ENCODE measurements at places on chromosomes 4 and X.

DNA sequence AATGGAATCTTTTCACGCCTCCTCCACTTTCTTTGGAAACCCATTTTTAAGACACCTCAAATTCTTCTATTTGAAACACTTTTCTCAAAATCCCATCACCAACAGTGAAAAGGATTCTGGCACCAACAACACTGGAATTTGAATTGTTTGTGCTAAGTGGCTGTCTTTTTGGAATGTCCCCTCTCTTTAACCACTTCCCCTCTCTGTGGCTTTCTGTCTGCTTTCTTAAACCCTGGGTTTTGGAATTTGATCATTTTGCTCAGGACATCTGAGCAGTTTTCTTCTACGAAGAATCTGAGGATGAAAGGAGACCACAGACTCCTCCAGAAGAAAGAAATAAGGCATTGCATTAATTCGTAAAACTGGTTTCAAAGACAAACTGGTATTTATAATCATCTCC lies 89.0 kb downstream of the MXRA5 start:
- no peak for DNase-seq

DNA sequence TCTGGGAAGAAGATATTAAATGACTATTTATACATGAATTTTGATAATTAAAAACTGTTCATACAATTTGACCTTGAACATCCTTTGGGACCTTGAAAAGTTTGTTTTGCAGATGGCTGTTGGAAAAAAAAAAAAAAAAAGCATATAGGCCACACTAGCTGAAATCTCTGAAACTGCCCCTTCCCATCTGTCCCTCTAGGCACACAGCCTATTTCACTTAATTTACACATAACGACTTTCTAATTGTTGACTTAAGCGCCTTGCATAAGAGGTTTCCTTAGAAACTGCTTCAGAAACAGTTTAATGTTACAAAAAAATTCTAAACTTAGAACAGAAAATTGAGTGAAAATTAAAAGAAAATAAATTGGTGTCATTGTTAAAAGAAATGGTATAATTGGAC lies 131.0 kb downstream of the COX18 start:
- no peak for DNase-seq

DNA sequence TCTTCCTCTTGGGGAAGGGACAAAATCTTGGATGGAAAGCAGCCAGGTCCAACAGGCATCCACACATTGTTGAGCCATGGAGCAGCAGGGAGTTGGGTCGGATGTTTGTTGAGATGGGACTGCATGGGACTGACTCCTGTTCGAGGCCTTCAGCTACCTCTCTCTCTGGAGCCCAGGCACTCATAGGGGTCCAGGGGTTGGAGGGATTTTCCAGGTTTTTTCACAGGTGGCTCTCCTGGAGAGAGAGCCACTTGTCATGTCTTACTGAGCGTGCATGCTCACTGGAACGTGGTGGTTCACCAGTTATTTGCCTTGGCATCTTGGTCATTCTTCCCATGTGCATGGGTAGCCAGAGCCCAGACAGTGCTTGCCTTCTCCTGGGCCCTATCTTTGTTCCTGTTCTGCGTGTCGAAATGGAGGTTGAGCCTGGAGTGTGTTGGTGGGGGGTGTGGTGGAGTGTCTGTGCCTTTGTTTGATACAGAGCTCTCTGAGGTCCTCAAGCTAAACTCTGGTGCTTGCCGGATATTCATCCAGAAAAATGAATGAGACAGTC lies 60.6 kb downstream of the NBDY start:
- no peak for DNase-seq

- no peak for DNase-seq
These were observed 176.7 kb downstream of the SHROOM3 start for GRCh38 chr4:76611616-76612207.

GRCh38 chrX:133475521-133475920 lies 60.2 kb upstream of the GPC4 start:
- no peak for DNase-seq

- no peak for DNase-seq
These were observed 101.7 kb downstream of the CPZ start for GRCh38 chr4:8694226-8694625.

- DNase-seq, result no peak
These were observed 761.0 kb downstream of the IL1RAPL1 start for GRCh38 chrX:29348288-29348687.

- DNase-seq, result no peak
These were observed 840.8 kb upstream of the HTR2C start for GRCh38 chrX:113743069-113743468.

DNA sequence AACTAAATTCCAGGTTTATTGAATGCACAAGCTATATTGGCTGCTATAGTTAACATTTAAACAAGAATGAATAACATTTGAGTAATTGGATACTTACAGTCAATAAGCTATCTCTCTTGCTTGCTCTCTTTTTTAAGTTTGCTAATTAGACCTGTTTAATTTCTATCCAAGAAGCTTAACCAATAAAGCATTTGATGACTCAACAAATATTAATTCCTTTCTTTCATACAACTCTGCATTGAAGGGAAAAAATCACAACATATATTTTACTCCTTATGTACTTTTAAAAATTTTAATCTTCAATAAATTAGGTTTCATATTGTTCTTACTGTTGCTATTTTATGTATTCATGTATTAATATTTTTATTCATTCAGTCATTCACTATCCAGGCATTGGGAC lies 1552.6 kb upstream of the ADGRL3 start:
- DNase-seq, result no peak

DNA sequence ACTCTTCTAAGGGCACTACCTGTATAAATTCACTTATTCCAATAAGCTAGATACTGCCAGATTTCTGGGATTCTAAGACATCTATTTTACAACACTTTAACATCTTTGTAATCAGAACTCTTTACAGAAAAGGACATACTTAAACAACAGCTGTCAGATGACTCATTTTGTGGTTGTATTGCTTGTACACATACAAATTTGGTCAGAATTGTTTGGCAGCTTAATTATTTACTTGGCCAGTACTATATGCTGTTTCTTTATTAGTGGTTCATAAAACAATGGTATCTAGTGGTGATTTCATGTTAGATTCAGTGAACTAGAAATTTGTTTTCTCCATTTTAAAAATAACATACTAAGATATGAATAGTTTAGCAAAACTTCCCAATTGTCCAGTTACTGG lies 27.2 kb downstream of the PALLD start:
- no peak for DNase-seq

DNA sequence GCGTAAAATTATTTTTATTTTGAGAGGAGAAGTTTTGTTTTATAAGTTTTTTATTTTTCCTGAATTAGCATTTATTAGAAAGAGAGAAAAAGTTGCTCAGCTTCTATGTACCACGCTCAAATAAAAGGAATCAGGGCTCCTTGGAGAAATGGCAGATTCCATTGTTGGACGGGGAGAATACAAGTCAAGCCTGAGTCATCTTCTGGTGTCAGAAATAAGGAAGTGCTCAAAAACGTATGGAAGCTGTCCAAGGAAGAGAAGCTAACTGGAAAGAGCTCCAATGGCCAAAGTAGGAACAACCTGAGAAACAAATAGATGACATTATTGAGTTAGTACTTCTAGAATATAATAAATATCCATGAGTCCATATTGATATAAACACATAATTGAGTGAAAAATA lies 89.3 kb upstream of the NEIL3 start:
- DNase-seq, result no peak

- DNase-seq, result no peak
These were observed 820.2 kb downstream of the TRIML1 start for GRCh38 chr4:188959424-188959823.

GRCh38 chr4:168836490-168836889 lies 173.6 kb downstream of the CBR4 start:
- DNase-seq, result no peak

DNA sequence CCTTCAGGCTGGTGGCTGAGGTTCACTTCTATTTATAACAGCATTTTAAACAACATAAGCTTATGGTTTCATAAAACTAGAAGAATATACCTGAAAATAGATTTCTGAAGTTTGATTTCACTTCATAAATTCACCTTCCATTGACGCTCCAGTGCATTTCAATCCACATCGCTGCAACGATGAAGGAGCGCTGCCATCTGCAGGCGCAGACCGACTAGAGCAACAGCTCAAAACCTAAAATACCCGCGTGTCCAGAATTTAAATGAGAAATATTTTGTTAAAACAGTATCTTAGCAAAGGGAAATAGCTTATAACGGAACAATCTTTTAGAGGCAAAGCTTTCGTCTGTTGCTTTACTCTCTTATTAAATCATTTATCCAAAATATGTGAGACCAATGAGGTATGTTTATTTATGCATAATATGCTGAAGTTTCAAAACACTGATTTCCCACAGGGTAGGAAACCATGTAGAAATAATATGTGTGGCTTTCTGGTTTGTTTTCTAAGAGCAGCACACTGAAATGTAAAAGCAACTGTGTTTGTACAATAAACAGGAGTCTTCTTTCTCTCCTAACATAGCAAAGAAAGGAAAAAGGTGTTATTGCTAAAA lies 816.4 kb upstream of the FRG1 start:
- DNase-seq, result no peak

DNA sequence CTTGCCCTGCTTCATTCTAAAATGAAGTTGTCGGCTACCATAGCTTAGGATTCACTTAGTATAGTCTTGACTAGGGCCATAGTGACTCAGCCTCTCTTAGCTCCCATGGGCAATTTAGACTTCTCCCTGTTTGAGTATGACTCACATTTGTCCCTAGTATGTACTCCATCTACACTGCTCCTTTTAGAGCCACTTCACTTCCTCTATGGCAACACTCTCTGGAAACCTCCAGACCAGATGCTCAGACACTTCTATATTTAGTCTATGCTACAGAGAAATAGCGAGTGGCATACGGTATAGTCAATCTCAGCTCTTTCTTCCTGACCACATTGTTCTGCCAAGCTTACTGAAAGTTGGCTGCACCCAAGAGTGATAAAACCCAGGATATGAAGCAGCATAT lies 11.2 kb downstream of the MEPE start:
- DNase-seq, result no peak

- DNase-seq, result no peak
These were observed 7.0 kb downstream of the RPL36A start for GRCh38 chrX:101397779-101398178.

- DNase-seq, result no peak
These were observed 86.9 kb downstream of the RELL1 start for GRCh38 chr4:37599092-37599790.

DNA sequence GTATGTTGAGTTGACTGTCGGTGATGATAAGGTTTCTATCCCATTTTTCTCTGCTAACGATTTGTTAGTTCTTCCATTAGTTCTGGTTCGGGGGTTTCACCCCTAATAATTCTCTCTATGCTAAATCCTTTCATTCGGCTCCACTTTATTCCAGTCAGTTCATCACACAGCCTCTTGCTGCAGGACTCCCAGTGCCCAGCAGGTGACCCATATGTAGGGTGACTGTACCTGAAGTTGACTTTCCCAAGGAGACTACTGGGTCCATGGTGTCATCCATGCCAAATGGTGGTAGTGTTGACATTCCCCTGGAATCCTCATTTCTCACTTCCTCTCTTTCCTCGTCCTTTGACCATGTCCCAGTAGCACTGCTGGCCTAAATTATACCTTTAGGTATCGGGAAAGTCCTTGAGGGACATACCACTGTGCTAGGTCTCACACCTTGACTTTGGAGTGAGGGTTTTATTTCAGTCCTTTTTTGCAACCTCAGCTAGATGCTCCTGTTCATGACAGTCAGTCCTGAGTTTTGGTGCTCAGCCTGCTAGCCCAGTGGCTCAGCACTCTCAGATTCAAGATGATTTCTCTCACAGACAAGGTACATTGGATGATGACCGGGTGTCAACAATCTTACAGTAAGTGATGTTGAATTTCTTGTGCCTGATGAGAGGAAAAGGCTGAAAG lies 105.1 kb upstream of the ARHGAP24 start:
- no peak for DNase-seq

GRCh38 chr4:186227744-186228513 lies 622 bp downstream of the KLKB1 start:
- no peak for DNase-seq

DNA sequence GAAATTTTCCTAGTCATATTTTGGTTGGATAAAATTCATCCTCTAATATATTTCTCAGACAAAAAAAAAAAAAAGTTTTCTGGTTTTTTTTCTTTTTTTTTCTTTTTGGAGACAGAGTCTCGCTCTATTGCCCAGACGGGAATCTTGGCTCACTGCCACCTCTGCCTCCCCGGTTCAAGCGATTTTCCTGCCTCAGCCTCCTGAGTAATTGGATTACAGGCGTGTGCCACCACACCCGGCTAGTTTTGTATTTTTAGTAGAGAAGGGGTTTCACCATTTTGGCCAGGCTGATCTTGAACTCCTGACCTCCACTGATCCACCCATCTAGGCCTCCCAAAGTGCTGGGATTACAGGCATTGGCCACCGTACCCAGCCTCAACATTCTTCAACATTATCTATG lies 432.7 kb upstream of the PABPC4L start:
- DNase-seq, result no peak

DNA sequence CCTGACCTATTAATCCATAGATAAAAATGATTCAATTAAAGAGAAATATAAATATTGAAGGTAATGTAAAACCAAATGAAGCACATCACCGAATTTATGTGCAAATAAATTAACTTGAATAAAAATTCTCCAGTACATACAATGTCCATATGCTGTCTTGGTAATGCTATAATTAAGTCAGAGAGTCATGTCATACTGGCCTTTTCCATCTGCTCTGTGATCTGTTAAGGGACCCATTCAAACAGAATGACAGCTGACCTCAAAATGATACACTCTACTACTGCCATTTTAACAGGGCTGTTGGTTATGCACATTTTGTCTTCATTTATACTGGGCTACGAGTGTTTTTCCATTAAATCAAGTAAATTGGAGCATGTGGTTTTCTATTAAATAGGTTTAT lies 99.3 kb downstream of the TEX13A start:
- no peak for DNase-seq

DNA sequence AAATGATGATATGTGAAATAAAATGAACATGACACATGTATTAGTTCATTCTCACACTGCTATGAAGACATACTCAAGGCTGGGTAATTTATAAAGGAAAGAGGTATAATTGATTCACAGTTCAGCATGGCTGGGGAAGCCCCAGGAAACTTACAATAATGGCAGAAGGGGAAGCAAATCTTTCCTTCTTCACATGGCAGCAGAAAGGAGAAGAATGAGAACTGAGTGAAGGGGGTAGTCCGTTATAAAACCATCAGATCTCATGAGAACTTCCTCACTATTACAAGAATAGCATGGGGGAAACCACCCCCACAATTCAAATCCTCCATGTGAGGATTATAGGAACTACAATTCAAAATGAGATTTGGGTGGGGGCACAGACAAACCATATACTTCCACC lies 243.9 kb upstream of the GYPA start:
- no peak for DNase-seq

- no peak for DNase-seq
These were observed 4.0 kb upstream of the FATE1 start for GRCh38 chrX:151711787-151712186.

Data from stimulated activated CD8-positive, alpha-beta memory T cell treated with anti-CD3 and anti-CD28 coated beads, Interleukin-7, amount 100 ng/mL, for 1 hour (primary cell).